ENCODE measurements at places on chromosomes 3 and 15.

GRCh38 chr3:144487011-144487410 lies 515.4 kb downstream of the DIPK2A start:
- no peak for DNase-seq

DNA sequence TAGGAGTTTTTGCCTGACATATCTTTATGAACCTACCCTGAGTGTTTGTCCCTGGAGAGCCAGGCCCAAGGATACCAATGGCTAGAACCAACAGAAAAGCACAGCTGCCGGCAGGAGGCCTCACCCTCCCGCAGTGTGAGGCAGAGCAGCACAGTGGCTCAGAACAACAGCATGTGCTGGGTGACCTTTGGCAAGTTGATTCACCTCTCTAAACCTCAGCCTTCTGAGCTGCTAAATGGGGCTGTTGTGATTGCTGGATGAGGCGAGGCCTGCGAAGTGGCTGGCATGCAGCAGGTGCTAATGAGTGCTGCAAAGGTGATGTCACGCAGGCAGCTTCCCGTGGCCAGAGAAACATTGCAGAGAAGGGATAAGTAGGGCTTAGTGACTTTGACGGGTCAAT lies 23.3 kb downstream of the IDH2 start:
- no peak for DNase-seq

GRCh38 chr3:116056280-116056679 lies 389.0 kb downstream of the LSAMP start:
- no peak for DNase-seq

DNA sequence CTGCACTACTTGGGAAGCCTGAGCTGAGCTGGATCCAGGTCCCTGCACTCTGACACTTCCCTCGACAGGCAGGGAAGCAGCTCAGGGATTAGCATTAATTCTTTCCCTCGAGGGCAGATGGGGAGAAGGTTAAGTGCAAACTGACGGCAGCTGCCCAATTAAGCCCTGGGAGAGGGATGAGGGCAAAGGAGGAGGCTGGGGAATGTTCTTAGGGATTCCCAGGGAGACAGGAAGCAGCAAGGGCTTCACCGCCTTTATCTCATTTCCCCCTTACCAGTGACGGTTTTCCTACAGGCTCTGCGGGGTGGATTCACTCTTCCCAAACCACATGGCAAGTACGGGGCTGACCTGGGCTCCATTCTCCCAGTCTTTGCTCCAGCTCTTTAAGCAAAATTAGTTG lies 519.0 kb upstream of the PROK2 start:
- no peak for DNase-seq

DNA sequence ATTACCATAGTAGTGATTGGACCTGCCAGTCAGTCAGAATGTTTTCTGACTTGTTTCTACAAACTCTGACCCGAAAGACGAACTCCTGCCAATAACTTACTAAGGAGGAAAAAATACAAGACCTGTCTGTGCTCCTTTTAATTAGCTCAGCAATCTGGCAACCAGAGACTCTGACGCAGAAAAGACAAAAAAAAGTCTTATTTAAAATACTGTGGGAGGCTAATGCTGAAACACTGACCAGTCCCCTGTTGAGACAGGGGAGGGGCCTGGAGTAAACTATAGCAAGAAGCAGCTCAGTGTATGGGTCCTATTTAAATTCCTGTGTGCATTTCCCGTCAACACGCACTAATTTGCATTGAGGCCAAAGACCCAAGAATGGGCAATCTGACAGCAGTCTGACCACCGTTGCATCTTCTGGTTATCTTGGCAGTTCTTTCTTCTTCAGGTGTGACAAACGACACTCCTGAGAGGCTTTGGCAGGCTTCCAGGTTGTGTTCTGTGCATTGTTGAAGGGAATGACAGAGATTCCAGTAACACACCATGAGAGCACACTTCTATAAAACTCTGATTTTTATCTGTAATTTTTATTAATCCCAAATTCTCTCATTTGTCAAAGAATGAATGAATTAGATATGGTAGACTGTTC lies 1114.3 kb downstream of the IGSF11 start:
- DNase-seq = no peak

- no peak for DNase-seq
Observed at GRCh38 chr15:61318802-61319525, 89.9 kb upstream of the RORA start.

DNA sequence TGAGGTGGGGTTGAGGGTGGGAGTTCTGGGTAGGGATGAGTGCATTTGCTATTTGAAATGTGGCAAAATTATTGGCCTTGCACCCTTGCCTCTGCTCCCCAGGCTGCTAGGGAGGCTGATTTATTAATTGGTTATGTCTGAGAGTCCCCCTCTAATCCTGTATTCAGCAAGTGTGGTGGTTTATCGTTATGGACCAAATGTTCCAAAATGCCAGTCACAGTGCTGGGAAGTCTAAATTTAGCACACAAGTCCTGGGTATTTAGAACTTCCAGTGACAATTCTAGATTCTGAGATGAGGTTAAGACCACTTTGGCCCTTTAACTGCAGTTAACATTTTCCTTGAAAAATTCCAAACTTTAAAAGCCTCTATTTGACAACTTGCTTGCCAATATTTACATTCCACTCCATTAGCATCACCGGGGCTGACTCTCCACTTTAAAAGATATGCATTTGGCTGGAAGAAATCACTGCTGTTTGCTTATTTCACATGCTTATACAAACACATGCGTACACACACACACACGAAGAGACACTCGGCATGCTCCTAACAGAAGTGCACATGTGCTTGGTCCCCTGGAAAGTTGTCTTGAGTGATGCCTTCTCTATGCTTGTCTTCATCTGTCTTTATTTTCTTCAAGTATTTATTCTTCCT lies 247.7 kb downstream of the IL20RB start:
- no peak for DNase-seq

- DNase-seq = no peak
Observed at GRCh38 chr3:30733696-30734095, 127.3 kb downstream of the TGFBR2 start.

DNA sequence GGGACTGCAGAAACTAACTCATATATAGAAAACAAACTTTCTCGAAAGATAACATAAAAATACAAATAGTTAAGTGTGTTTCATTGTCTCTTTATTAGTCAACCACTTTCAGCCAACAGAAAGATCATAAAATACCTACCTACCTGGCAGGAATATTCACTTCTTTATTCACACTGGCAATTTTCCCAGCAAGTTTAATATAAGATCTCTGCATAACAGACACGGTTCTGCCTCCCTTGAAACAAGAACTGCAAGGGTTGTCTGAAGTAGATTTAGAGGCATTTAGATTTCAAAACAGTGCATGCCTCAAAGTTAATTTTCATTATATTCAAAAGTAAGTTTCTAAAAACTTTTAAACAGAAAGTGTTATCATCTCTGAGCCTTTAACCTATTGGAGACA lies 7.1 kb downstream of the NPTN start:
- no peak for DNase-seq

- no peak for DNase-seq
Observed at GRCh38 chr3:58535531-58536500, 1.2 kb downstream of the ACOX2 start.

DNA sequence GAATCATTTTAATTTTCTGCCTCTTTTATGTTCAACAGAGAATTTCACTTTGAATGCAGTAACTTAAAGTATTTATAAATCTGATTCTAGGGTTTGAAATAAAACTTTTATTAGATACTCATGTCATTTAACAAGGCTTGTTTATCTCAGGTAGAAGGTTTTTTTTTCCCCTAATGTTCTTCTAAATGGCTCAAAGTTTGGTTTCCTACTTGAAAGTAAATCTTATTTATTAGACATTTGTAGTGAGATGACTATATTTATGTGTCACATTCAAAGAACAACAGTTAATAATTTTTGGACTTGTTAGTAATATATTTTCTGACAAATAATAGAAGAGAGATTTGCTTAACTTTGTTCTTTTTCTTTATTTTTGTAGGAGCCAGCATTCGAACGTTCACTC lies 63.9 kb downstream of the NEO1 start:
- DNase-seq = no peak

GRCh38 chr3:133531981-133532380 lies 41.5 kb upstream of the CDV3 start:
- no peak for DNase-seq

GRCh38 chr15:85972805-85973540 lies 106.7 kb upstream of the AGBL1 start:
- no peak for DNase-seq

- no peak for DNase-seq
Observed at GRCh38 chr3:185199206-185199605, 46.3 kb upstream of the C3orf70 start.

DNA sequence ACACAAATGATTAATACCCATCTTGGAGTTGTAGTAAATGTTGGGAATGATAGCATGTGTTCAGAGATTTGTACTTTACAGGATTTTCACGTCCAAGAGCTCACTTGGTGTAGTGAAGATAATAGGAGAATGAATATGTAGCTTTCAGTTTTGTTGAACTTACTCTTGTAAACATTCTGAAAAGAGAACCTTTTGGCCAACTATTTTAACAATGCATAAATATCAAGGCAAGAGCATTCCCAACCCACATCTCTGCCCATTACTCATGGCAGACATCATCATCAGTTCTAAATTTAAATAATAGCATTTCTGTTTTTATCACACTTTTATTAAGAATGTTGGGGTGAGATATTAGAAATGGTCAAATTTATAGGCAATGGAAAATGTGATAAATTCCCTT lies 465.2 kb upstream of the TPRG1 start:
- DNase-seq = no peak

DNA sequence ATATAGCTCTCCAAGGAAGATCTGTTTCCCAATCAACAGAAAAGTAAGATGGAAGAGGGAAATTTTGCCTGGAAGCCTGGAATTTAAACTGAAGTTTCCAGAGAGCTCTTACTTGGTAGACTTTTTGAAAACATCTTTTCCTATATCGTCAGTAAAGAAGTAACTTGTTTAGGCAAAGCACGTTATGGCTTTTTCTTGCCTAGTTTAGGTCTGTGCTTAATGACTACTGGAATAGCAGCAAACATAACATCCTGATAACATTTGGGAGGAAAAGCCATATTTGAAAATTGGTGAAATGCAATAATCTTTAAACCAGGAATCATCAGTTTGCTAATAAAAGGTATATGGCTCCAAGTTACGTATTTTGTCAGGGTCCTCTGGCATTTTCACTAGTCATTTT lies 160.4 kb upstream of the CGNL1 start:
- DNase-seq = no peak

- DNase-seq = no peak
Observed at GRCh38 chr15:43913026-43913780, 86.4 kb downstream of the WDR76 start.

- DNase-seq = peak; percentile 63
Observed at GRCh38 chr15:99605490-99605931, 39.7 kb downstream of the MEF2A start.

GRCh38 chr3:103319912-103320311 lies 885.1 kb downstream of the ZPLD1 start:
- DNase-seq = no peak

- DNase-seq = no peak
Observed at GRCh38 chr3:13617981-13618380, 69.1 kb downstream of the FBLN2 start.

- no peak for DNase-seq
Observed at GRCh38 chr15:70761931-70762468, 1.4 kb downstream of the UACA start.

DNA sequence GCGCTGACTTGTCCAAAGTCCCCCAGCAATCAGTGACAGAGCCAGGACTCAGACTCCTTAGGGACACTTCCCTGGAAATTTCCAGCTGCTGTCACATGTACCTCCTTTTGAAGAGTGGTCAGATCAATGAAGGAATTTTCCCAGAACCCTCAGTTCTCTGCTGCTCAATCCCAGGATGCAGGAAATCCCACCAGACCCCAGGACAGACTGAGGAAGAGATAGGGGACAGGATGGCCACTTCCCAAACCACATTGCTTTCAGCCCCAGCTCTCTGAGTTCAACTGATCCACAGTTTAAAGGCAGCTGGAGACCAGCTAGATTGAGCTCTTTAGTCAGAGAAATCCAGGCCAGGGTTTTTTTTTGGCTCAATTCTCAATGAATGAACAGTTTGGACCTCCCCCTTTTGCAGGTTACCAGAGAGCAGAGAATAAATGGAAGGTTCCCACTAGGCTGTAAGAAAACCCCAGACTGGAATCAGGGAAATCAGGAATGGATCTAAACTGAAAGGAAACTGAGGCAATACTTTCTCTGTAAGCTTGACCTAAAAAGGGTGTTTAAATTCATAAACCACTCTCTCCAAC lies 1.5 kb downstream of the CYP1A1 start:
- DNase-seq = no peak

GRCh38 chr3:156449710-156450574 lies 105.0 kb downstream of the SSR3 start:
- peak; percentile 41 for DNase-seq

DNA sequence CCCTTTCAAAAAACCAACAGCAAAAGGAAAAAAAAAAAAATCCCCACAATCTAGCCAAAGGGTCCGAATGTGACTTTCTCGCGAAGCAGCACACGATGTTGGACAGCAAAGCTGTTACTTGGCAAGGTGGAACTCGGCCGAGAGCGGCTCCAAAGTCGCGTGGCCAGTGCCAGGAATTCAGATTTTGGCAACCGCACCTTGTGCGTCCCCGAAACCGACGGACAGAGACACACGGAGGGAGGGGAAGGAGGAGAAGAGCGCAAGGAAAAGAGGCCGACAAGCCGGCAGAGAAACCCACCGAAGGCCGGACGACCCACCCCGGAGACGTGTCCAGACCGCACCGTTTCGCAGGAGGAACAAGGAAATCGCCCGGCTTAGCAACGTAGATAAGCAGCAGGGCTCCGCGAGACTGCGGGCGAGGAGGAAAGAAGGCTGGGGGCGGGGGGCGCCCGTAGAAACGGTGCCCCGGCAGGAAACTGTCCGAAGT lies 517.3 kb downstream of the MECOM start:
- peak; percentile 43 for DNase-seq

DNA sequence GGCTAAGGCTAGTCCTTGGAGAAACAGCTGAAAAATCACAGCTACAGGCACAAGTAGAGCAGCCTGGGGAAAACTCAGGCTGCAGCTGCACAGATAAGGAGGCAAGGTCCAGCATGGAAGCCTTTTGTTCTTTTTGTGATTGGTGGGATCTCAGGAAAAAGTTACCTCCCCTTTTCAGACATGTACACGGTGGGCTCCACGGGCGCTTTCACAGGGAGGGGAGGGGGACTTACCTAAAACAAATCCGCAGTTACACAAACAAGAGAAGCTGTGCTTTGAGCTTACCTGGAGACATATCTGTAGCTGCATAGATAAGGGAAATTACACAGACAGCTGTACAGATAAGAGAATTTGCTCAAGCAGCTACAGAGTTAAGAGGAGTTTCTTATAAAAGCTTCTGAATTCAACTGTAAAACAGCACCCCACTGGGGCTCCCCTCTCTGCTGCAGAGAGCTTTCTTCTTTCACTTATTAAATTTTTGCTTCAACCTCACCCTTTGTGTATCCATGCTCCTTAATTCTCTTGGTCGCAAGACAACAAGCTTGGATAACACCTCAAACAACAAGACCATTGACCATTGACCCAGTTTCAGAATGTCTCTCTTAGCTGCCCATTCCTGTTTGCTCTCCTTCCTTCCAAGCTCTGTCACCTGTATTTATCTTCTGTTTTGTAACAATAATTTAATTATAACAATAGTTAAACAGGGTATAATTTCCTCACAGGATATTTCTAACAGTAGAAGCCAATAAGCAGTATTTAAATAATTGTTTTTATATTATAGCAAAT lies 10.9 kb upstream of the CD200 start:
- DNase-seq = no peak
